Cerebellar nuclear complex (tissue), 1 donor: ENCODE measurements at places on chromosomes 4 and X.
A peak's percentile ranks its signal among the peaks of the same experiment; 100 is the strongest.

DNA sequence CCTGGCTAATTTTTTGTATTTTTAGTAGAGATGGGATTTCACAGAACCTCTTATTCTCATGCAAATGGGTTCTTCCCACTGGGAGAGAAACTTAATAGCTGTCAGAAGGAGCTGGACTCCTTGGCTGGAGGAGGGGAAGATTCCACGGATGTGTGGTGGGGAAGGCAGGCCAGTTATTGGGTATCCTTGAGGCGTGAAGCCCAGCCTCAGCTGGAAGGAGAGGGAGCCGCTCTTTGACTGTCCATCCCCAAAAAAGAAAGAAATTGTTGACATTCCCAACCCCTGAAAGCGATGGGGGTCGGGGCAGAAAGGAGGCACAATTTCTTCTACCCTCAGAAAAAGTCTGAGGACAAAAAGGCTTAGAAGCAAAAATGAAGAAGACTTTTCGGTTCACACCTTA lies 983.1 kb upstream of the PABPC4L start:
- DNase-seq, result no peak

DNA sequence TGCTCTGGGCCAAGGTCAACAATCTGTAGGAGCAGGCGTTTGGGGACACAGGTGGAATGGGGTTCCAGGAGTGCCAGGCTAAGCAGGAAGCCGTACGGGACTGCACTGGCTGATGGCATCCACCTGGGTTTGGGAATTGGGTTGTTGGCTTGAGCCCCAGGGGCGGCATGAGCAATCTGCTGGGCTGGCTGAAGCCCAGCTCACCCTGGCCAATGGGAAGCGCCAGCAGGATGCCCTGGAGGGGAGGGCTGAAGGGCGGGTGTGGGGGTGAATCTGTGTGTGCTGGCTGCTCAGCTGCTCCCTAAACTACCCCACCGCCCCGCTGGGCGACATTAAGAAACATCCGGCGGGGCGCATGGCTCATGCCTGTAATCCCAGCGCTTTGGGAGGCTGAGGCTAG lies 8.9 kb upstream of the RGS12 start:
- peak; percentile 87 for DNase-seq

DNA sequence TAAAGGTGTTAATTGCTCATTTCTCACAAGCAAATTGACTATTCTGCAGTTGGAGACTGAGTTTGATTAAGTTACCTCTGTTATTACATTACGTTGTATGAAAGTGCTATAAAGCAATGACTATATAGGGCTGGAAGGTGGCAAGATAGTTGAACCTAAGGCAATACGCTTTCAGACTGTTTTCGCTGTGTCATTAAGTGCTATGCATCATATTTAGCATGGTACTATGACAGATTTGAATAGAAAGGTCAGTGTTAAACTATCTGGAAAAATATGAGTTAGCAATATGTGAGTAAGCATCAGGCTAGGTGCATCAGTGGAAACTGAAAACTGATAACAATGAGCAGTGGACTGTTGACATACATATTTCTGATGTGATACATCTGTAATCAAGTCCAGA lies 206.0 kb upstream of the ARHGAP24 start:
- DNase-seq, result no peak

- no peak for DNase-seq
These were observed 206.7 kb downstream of the SHROOM3 start for GRCh38 chr4:76641758-76642157.

GRCh38 chrX:150202641-150203247 lies 160.4 kb upstream of the MAMLD1 start:
- no peak for DNase-seq

- DNase-seq, result no peak
These were observed 17.7 kb upstream of the PAQR3 start for GRCh38 chr4:78956975-78957374.

DNA sequence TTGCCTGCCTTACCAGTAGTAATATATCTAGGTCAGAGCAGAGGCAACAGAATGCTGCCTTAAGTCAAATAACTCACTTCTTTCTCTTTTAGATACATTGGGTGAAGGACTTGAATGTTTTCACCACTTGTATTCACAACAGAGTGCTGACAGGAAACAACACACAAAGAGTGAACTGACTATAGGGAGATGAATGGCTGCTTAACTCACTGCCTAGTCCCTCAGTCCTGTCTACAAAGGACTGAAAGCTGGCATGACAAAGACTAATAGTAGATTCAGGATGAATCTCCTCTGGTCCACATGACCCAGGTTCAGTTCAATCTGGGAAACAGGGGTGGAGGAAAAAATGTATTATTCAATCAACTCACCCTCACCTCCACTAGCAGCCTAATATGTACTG lies 134.2 kb downstream of the GALNTL6 start:
- no peak for DNase-seq

DNA sequence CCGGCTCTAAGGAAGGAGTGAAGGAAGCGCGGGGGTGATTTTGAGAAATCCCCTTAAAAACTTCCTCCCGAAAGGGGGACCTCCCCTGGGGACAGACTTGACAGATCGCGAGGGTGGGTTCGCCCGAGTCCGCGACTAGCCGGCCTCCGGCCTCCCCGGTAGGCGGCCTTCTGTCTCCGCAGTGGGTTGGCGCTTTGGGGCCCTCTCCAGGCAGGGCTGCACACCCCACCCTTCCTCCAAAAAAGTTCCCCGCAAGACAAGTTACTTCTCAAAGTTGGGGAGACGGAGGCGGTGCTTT lies 24.8 kb downstream of the HOPX start:
- no peak for DNase-seq

GRCh38 chrX:105120463-105120862 lies 100.0 kb downstream of the TEX13A start:
- DNase-seq, result no peak

DNA sequence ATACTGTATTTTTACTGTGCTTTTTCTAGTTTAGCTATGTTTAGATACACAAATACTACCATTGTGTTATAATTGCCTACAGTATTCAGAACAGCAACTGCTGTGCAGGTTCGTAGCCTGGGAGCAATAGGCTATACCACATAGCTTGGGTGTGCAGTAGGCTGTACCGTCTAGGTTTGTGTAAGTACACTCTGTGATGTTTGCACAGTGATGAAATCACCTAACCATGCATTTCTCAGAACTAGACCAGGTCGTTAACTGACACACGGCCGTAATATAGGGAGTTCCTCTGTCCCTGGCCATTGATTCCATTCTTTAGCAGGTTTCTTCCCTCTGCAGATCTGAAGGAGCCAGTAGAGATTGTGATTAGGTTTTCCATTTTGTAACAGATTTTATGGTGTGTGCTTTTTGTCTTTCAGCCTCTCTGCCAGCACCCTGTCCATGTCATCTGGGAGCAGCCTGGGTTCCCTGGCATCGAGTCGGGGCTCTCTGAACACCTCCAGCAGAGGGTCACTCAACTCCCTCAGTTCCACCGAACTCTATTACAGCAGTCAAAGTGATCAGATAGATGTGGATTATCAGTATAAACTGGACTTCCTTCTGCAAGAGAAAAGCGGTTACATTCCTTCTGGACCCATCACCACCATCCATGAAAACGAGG lies 59.5 kb downstream of the CLDN22 start:
- DNase-seq, result no peak

DNA sequence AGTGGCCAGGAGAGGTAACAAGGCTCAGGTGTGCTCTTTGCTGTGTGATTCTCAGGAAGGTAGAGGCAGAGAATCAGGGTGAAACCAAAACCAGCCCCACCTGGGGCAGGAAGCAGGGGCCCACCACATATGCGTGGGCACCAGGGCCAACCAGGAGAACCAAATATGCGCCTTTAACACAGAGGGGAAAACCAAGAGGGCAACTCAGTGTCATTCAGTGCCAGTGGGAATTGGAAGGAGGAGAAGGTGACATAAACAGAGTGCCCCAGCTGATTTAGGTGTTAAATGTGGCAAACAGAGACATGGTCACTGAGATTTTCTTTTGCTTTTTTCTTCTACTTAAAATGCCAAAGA lies 106.8 kb upstream of the MAMLD1 start:
- DNase-seq, result no peak

- DNase-seq, result no peak
These were observed 51.7 kb downstream of the GABRA3 start for GRCh38 chrX:152399395-152399794.

GRCh38 chr4:3442959-3443749 lies 1.4 kb downstream of the HGFAC start:
- DNase-seq, result no peak

- DNase-seq, result no peak
These were observed 95.4 kb downstream of the FUNDC1 start for GRCh38 chrX:44447214-44447613.

- no peak for DNase-seq
These were observed 220.4 kb downstream of the MAML3 start for GRCh38 chr4:139933541-139933940.

GRCh38 chrX:153642655-153643430 lies 4.2 kb upstream of the DUSP9 start:
- DNase-seq, result no peak

GRCh38 chrX:10089378-10089795 lies 67.4 kb upstream of the CLCN4 start:
- no peak for DNase-seq

GRCh38 chr4:69124941-69125340 lies 28.7 kb downstream of the UGT2B7 start:
- no peak for DNase-seq

DNA sequence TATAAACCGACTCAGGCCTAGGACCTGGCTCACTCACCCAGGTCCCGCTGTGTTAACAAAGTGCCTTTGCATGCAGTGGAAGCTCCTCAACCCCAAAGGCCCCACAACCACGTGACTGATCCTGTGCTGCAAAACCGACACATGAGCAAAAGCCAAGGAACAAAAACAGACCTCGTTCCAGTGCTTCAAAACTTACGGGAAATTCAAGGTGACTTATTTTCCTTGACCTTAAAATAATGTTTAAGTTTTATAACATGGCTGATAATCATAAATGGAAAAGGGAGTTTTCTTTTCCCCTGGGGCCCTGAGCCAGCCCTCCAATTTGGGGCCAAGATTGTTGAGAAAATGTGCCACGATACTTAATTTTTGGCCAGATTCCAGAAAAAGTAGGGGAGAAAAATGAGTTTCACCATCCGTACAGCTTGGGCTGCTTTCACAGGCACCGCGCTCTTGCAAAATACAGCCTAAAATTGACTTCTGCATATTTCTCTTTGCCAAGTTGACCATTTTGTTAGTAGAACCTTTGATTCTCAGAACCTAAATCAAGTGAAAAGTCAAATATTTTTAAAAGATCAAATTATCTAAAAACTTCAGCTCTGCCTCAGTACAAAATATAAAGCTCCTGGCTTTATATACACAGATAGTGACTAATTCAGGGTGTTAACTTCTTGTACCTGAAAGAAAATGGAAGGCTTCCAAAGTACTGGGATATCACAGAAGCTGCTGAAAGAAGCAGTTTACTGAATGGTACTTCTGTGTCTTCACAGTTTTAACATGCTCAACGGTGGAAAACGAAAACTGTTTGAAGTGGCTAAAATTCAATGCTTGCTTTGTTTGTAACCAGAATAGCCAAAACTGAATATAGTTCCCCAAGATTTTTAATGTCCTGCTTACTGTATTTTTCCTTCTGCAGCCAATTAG lies 93.8 kb downstream of the APBB2 start:
- DNase-seq, result no peak

GRCh38 chrX:16851421-16851820 lies 18.7 kb downstream of the RBBP7 start:
- DNase-seq, result no peak

- DNase-seq, result no peak
These were observed 360.3 kb upstream of the NOCT start for GRCh38 chr4:138655286-138655685.

- DNase-seq, result no peak
These were observed 226.4 kb downstream of the MAGEB5 start for GRCh38 chrX:26442340-26442739.

GRCh38 chr4:106971636-106972035 lies 64.5 kb downstream of the DKK2 start:
- DNase-seq, result no peak

GRCh38 chr4:38004062-38004461 lies 43.9 kb downstream of the PTTG2 start:
- DNase-seq, result no peak

DNA sequence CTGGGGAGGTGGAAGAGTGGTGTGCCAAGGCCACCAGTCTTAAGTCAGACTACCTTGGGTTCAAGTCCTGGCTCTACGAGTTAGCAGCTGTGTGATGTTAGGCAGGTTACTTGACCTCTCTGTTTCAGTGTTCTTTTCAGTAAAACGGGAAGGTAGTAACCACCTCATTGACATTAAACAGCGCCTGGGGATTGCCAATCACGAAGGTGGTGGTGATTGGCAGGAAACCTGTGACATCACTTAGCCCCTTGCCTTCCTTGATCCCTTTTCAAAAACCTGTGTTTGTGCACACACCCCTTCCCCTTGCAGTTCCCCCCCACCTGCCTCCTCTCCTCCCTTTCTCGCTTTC lies 7.6 kb downstream of the KLF3 start:
- no peak for DNase-seq

- no peak for DNase-seq
These were observed 16.2 kb downstream of the AFF1 start for GRCh38 chr4:86950831-86951525.

GRCh38 chr4:70570796-70571195 lies 21.3 kb upstream of the AMBN start:
- DNase-seq, result no peak

GRCh38 chr4:87649980-87650379 lies at the start of gene DMP1:
Gene DMP1, plus strand, starts transcription at chr4:87650280. Its CDS starts 6,213 bp downstream, at chr4:87656493.
- no peak for DNase-seq
